Amygdala (tissue), 56 donors: ENCODE measurements at places on chromosomes 2 and 18.

DNA sequence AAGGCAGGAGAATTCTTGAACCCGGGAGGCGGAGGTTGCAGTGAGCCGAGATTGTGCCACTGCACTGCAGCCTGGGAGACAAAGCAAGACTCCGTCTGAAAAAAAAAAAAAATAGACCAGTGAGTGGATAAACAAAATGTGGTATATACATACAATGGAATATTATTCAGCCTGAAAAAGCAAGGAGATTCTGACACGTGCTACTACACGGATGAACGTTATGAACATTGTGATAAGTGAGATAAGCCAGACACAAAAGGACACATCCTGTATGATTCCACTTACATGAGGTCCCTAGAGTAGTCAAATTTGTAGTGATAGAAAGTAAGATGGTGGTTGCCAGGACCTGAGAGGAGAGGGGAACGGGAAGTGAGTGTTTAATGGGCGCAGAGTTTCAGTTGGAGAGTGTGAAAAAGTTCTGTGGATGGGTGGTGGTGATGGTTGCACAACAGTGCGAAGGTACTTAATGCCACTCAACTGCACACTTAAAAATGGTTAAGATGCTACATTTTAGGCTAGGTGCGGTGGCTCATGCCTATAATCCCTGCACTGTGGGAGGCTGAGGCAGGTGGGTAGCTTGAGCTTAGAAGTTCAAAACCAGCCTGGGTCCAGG, 38.3 kb downstream of the NIFK start:
- DNase-seq: no peak

GRCh38 chr2:64157792-64158191, 13.6 kb upstream of the PELI1 start:
- no peak for DNase-seq

DNA sequence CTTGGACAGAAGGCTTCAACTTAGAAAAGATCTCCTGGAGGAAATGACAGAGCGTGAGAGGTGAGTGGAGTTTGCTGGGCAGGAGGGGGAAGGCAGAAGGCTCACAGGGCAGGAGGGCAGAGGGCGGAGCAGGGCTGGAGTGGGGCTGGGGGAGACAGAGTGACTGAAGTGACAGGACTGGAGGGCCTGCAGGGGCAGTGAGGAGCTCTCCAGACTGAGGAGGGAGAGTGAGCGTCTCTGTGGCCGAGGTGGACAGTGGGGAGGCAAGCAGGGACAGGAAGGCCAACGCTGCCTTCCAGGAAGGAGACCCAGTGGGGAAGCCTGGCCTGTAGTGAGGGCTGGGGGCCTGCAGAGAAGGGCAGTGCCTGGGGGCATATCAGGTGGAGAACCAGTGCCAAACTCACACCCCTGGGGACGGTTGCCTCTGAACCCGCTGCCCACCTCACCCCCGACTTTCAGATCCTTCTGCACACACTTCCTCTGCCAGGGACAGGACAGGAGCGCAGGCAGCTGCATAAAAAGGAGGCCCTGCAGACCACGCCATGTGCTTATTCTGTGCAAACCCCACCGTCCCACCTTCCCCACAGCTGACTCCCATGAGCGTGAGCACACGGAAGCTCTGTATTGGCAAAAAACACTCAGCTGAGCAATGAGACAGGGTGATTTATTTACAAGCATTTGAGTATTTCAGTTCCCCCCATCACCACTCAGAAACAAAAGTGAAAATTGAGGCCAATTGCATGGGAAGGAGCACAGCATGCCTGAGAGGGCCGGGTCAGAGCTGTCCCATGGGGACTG, 244.3 kb downstream of the FAM210A start:
- no peak for DNase-seq

DNA sequence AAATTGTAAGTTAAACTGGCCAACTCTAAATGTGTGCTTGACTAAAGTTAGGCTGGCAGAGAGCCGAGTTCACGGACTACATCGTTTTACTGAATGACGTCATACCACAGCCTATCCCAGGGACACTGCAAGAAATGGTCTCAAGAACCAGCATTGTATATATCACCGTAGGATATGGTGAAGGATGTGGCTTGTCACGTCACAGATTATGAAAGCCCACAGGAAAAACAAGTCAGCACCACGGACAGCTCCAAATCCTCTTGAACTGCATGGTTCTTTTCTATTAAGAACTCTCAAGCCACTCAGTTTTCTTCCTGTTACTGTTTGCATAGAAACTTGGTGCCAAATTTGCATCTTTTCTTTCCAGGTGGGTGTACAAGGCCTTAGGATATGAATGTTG, 85.1 kb upstream of the ACAA2 start:
- DNase-seq: no peak

DNA sequence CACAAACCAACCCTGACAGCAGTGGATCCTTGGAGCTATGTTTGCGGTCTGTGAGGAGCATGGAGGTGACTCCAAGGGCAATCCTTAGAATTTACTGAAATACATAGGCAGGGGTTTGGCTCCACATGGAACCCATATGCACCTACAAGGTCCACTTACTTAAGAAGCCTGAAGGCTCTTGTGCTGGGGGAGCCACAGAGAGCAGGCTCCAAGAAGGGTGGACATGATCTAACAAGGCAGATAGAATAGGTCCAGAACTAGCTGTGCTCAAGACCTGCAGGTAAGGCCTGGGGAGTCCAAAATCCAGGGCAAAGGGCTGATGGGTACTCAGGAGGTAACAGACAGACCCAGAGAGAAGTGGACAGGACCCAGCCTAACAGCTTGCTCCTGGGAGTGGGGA, 1.2 kb upstream of the CDK5R2 start:
- no peak for DNase-seq
